Stimulated activated CD8-positive, alpha-beta memory T cell treated with anti-CD3 and anti-CD28 coated beads, Interleukin-15, amount 100 ng/mL, for 24 hours (primary cell): ENCODE measurements at places on chromosomes 2 and 18.

DNA sequence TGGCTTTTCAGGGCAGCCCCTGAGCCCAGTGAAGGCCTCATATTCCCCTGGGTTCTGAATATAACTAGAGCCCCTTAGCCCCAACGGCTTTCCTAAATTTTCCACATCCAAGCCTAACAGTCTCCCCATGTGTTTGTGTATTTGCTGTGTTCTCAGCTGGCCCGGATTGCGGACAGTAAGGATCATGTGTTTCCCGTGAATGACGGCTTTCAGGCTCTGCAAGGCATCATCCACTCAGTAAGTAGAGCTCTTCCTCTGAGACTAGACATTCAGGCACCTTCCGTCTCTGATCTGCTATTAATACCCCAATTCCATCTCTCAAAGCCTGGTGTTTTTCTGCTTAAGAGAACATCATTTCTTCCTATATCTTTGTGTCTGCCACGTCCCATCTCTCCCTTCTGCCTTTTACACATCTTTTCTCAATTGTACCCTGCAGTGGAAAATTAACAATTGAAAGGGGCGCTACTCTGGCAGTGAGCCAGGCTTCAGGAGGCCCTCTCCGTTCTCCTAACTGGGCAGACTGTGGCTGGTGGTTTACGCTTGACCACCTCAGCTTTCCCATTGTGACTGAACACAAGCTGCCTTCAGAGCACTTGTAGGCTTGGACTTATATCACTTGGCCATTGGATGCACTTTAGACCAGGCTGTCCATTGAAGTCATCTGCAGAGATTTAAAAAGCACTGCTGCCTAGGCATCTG is 64.4 kb downstream of the ANTXR1 start:
- no peak for DNase-seq

- no peak for DNase-seq
These were observed at the start of gene ZNF804A for GRCh38 chr2:184598316-184599053. Gene ZNF804A, plus strand, starts transcription at chr2:184598529. Its CDS starts 431 bp downstream, at chr2:184598960.

DNA sequence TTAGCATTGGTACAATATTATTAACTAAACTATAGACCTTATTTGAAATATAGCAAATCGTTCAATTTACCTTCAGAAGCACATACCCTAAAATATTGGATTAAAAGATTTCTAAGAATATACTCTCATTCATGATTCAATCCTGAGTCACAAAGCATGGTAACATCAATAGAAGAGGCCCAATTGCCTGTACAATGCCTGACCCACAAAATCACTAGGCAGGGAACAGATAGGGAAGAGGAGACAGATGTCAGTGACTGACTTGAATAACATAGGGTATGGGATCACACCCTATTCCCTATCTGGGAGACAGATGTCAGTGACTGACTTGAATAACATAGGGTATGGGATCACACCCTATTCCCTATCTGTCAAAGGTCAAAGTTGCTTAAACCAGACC is 611.6 kb upstream of the VRK2 start:
- no peak for DNase-seq

DNA sequence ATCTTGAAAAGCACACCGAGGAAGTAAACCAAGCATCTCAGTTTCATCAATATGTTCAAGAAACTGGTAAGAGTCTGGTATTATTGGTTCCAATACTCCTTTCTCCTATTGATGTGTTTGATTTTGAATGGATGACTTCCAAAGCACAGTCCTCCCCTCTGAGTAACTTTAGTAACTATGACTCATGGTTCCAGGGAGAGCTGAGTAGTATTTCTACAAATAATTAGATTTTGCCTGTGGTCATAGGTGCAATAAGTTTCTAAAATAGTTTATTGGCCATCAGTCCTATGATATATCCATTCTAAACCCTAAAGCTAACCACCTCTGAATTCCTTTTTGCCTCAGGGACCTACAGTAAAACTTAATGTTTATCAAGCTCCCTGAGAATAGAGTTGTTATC is 352.4 kb downstream of the XIRP2 start:
- no peak for DNase-seq

DNA sequence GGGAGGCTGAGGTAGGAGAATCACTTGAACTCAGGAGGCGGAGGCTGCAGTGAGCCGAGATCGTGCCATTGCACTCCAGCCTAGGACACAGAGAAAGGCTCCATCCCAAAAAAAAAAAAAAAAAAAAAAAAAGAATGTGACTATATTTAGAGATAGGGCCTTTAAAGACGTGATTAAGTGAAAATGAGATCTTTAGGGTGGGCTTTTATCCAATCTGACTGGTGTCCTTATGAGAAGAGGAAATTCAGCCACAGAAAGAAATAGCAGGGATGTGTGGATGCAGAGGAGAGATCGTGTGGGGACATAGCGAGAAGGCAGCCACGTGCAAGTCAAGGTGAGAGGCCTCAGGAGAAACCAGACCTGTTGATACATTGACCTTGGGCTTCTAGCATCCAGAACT is 69.9 kb upstream of the ACSL3 start:
- no peak for DNase-seq

DNA sequence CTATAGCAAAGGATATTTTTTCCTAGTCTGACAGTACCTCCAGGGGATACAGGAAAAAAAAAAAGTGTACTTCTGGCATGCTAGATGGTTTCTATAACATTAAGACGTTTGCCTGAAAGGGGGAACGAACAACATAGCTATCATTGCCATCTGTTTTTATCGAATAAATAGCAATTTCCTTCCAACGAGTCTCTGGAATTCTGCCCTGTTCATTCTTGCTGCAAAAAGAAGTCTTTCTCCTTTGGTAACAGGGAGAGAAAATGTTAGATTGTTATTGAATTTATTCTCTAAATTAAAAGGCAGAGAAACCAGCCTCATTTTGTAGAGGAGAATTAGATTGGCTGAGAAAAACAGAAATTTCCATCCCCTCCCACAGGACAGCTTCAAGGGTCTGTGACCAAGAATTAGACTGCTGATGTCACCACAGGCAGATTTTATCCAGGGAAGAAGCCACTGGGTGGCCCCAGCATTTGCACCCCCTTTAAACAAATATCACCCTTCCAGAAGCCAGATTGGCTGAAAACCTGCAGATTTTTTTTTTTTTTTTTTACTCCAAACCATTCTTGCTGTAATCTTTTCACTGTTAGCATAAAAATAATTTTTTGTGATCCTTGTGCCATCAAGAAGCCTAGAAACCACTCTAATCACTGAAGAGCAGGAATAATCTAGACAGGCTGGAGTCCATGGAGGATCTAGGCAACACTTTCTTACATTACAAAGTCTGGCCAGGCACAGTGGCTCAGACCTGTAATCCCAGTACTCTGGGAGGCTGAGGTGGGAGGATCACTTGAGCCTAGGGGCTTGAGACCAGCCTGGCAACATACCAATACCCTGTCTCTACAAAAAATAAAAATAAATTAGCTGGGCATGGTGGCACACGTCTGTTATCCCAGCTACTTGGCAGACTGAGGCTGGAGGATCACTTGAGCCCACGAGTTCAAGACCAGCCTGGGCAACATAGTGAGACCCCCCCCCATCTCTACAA is 12.0 kb downstream of the WDFY1 start:
- DNase-seq: no peak

- DNase-seq: no peak
These were observed 187.0 kb upstream of the HDAC4 start for GRCh38 chr2:239587841-239588240.

DNA sequence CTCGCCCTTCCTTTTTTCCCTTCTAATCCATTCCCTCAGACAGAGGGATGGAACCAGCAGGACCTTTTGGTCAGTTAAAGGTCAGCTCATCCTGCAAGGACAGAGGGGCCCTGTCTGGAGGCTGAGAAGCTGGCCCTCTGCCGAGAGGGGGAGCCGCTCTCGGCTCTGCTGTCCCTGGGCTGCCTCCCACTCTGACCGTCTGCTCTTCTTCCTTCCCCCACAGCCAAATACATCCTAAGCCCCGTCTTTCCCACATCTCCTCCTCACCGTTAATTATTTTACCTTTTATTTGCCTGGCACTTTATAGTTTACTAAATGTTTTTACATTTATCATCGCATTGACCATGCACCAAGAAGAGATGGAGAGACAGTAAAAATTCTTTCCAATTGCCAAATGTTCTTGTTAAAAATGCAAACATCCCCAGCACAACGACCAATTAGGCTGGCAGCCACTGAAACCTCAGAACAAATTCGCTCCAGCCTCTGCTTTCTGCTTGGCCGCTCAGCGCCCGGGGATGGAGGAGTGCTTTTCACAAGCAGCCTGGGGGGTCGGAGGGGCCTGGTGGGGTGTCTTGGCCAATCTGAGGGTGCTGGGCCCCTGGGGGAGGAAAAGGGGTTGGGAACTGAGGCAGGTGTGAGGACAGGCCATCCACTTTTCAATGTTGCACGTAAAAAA is 123.7 kb downstream of the TNS1 start:
- DNase-seq: no peak

- DNase-seq: no peak
These were observed 230.9 kb upstream of the FSIP2 start for GRCh38 chr2:185507719-185508118.

DNA sequence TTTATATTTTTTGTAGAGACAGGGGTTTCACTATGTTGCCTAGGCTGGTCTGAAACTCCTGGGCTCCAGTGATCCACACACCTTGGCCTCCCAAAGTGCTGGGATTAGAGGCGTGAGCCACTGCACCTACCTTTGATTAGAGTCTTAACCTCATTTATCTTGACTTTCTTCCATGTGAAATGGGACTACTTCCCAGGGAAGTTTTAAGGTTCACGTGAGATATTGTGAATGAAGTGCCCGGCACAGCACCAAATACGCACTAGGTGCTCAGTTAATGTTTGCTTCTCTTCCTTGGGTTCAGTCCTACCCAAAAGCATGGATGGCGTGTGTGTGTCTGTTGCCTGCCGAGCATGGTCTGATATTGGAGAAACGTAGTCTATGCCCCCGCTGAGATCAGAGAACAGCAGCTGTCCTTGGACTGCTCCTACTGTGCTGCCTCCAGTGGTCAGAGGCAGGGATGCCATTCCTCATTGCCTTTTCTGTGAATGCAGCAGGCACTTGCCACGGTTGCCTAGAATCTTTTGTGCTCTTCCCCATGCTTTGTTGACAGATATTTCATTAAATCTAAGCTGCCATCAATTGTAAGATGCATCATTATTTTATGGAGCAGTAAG is 12.3 kb upstream of the TFCP2L1 start:
- DNase-seq: no peak

DNA sequence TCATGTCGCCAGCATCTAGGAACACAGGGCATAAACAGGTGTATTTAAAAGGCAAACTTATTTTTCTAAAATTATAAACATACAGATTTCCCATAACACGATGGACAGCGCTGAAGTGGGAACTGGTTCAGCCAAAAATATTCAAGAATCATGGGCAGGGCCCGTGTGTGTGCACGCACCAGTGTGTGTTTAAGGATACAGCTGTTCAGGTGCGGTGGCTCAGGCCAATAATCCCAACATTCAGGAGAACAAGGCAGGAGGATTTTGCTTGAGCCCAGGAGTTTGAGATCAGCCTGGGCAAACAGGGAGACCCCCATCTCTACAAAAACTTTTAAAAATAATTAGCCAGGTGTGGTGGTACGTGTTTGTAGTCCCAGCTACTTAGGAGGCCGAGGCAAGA is 288.6 kb upstream of the HDAC4 start:
- no peak for DNase-seq

- no peak for DNase-seq
These were observed 735 bp downstream of the CD207 start for GRCh38 chr2:70834881-70835280.

DNA sequence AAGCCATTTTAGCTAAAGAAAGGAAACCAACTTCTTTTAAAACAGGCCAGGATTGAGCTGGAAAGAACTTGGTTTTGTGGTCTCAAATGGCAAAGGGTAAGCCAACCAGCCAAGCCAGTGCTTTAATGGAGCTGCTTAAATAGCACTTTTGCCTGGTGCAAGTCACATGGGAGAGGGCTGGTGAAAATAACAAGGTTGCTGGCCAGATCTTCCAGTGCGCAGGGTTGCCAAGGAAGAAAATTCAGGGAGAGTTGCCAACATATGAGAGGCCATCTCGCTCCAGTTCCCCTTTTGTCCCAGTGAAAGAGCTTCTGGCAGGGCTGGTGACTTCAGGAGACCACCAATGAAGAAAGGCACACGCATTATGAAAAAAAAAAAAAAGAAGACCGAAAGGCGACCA is 57.3 kb downstream of the IRS1 start:
- no peak for DNase-seq

- DNase-seq: no peak
These were observed 24.6 kb upstream of the KCMF1 start for GRCh38 chr2:84946204-84947009.

DNA sequence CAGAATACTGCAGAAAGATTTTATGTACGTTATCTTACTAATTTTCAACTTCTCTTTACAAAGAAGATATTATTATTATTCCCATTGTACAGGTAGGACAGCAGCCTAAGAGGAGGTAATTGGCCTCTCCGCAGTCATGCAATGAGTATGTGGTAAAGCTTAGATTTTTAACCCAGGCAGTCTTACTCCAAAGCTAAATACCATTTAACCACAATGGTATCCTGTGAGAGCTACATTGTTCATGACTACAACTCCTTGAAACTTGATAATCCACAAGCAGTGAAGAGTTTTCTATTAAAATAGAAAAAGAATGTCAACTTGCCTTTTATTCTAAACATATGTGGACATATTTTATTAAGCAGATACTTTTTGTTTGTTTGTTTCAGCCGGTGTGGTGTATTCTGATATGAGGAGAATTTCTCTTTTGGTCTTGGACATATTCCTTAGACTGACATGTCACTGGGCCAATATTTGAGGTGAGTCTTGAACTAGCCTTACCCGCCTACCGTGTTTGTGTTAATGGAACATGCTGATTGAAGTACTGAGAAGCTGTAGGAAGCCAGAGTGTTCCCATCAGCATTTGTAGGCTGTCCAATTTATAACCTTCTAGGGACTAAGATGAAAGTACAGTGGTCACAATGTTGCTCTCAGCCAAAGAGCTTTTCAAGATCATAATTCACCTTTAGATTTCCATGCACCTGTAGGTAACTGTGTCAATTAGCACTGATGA is 293.9 kb upstream of the DCC start:
- DNase-seq: no peak

- DNase-seq: no peak
These were observed 42.9 kb upstream of the TNFRSF11A start for GRCh38 chr18:62282188-62282629.

GRCh38 chr2:129103936-129104878 is 785.5 kb upstream of the HS6ST1 start:
- no peak for DNase-seq

DNA sequence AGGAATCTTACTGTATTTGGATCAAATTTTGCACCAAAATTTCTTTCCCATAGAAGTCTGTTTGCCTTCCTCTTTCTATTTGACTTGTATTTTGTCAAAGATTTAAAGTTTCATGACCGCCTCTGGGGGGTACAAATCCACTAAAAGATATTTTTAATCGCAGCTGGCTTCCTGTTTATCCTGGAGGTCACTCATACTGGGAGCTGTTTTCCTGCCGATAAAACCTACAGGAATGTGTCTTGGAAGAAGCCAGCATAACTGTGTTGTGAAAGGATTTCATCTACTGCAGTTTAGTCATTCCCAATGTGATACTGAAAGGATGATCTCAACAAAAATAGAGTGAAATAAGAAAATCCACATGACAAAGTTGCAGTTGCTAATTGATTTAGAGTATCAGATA is 184.0 kb downstream of the RIT2 start:
- DNase-seq: no peak
